Renal cortical epithelial cell (primary cell): ENCODE measurements at places on chromosomes 13 and 19.

- DNase-seq: no peak
Measured at GRCh38 chr19:5334824-5335500, 5.7 kb downstream of the PTPRS start.

GRCh38 chr13:102877303-102877702 is 31.5 kb downstream of the ERCC5 start:
- DNase-seq: peak; percentile 47

DNA sequence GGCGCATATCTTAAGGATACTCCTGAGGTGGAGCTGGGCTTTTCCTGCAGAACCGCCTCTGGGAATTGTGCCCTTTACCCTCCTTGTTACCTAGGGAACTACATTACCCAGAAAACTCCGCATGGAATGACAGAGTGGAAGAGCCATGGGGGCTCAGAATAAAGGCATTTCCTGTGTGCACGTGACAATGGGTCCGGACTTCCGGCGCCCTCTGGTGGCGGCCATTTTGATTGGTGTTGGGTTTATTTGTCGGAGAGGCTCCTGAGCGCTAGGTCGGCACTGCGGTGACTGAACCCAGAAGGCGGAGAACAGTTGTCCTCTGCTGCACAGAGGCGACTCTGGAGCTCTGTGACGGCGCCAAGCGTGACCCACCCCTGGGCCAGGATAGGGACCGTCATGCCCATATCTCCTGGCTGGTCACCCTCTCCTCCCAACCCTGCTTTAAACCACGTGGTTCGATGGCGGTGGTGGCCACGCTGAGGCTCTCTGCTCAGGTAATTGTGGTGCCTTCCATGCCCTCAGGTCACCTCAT is at the start of gene ZNF587B:
Gene ZNF587B, plus strand, starts transcription at position 229 of the 532 bp plus-strand sequence. Its CDS starts 230 bp downstream, at position 459.
- DNase-seq: peak; percentile 73

DNA sequence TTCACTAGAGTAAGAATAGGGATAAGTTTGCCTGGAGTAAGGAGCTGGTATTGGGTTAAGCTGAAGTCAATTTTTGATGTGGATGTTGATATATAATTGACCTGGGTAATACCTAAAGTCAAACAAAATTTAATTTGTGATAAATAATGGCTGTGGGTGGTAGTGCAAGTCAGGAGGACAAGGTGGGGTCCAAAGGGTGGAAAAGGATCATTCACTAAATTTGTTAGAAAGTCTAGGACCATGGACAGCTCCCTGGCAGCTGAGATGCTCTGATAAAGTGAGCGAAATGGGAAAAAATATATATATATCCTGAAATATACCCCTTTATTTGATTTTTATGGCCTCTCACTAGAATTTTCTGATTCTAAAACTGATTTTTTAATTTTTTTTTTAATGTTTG is 463.5 kb downstream of the GPC6 start:
- DNase-seq: no peak

DNA sequence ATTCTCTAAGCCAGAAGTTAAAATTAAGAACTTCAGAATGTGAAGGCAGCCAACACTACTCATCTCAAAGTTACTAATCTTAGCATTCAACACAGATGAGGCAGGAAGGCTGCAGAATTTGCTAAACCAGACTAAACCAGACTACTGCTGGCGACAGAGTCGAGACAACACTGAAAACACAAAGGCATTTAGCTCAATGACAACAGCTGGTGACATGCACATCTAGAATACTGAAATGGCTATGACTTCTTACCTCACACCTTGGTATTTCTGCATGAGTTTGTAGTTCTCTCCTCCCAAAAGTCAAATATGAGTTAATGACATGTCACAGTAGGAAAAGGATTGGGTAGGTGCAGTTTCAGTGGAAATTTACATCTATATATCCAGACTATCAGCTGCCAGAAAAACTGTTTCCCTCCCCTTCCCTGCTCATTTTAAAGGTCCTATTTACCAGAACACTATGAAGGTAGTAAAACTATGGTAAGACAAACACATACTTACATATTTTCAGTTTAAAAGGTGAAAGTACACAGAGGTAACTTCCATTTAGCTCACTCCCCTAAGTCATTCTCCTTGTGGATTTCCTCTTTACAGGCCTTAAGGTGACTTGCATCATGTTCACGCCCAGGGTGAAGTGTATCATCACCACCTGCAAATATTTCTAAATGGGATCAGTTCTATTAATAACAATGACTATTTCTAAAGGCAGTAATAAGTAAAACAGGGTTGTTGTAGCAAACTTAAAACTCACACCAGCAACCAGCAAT is 21.4 kb downstream of the FOXO1 start:
- DNase-seq: no peak

- no peak for DNase-seq
Measured at GRCh38 chr19:58182577-58182988, 278 bp upstream of the ZNF274 start.

DNA sequence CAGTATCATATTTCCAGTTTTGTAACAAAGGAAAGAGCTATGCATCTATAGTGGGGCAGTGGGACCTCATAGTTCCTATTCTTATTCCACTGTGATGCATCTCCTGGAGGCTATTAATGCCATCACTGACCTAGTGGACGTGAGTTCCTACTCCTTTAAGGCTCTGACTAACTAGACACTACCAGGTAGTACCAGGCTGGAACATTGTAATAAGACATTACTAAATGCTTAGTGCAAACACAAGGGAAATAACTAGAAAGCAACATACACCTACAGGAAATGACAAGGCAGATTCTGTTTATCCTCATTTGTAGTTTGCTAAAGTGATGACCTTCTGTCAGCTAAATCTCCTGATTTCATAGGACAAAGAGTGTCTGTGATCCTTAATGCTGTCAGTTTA is 192.5 kb downstream of the POSTN start:
- peak; percentile 9 for DNase-seq

- peak; percentile 41 for DNase-seq
Measured at GRCh38 chr13:32135655-32136054, 104.1 kb downstream of the FRY start.

DNA sequence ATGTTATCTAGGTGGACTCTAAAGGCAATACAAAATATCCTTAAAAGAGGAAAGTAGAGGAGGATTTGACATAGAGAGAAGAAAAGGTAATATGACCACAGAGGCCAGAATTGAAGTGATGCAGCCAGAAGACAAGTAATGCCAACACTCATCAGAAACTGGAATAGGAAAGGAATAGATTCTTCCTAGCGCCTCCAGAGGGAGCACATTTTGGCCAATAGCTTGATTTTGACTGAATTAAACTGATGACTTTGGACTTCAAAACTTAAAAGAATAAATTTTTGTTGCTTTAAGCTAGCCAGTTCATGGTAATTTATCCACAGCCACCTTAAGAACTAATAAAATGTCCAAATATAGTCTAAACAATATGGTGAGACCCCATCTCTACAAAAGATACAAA is 1921.9 kb downstream of the OLFM4 start:
- no peak for DNase-seq

GRCh38 chr13:24228852-24229458 is 68.4 kb downstream of the SPATA13 start:
- DNase-seq: peak; percentile 79

GRCh38 chr19:5321851-5322681 is 18.5 kb downstream of the PTPRS start:
- DNase-seq: no peak

DNA sequence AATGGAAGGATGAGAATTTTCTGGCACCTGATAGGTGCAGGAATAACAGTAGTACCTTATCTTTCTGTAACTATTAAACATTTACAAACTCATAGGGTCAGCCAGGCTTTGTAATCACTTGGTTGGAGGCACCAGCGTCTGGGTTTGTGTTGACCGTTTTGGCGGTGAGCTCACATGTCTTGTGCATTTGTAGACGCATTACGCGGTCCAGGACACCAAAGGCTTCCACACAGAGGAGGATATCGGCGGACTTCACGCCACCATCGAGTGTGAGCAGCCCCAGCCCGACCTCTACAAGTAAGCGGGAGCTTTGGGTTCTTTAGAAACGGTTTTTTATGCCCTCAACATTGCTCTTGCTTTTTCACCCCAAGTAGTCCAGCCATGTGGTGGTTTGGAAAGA is 129.3 kb downstream of the ATP11A start:
- DNase-seq: no peak

DNA sequence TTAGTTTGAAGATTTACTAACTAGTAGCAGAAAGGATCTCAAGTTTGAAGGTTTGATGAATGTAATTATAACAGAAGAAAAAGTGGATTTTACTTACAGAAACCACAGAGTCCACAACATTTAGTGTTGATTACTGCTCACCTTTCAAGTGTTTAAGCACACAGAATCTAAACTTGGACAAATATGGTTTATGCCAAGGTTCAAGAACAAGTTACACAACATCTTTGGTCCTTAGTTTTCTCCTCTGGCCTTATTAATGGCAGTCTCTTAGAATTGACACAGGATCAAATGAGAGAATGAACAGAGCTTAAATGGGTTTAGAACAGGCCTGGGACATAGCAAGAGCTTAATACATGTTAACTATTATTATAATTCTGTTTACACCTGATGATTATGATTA is 133.0 kb downstream of the RBM26 start:
- no peak for DNase-seq

- DNase-seq: no peak
Measured at GRCh38 chr19:3970313-3970807, 539 bp downstream of the DAPK3 start.

DNA sequence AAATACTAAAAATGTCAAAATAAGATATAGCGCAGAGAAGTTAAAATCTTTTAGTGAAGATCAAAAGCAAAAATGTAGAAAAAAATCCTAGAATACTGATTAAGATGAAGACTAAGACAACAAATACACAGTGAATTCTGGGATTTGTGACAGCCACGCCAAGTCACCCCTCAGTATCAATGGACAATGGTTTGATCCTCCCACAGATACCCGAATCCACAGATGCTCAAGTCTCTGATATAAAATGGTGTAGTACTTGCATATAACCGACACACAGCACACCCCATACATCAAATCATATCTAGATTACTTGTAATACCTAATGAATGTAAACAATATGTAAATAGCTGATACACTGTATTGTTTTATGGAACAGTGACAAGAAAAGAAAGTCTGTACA is 5.9 kb downstream of the MIPEP start:
- no peak for DNase-seq

- no peak for DNase-seq
Measured at GRCh38 chr19:11247391-11247790, 8.0 kb downstream of the ANGPTL8 start.

DNA sequence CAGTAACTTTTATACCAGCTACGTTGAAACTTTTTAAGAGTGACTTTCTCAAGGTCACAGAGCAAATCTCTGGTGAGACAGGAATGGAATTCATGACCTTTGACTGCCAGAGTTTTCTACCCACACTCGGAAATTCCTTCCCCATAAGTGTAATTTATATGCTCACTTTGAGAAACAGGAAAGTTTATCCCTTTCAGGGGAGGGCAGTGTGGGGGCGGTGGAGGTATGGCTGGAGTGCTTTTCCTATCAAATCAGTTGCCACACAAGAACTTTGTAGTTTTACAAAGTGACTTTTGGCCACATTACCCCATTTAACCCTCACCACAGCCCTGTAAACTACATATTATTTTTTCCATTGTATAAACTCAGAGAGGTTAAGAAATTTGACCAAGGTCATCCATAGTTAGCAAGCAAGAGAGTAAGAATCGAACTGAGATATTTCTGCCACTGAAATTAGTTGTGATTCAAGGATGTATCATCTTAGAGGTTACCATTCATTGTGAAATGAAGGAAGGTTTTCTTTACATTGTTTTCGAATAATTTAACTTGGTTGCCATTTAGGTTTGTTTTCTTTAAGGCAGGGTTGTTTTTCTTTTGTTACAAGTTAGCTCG is 5.9 kb downstream of the KLF12 start:
- DNase-seq: peak; percentile 74

DNA sequence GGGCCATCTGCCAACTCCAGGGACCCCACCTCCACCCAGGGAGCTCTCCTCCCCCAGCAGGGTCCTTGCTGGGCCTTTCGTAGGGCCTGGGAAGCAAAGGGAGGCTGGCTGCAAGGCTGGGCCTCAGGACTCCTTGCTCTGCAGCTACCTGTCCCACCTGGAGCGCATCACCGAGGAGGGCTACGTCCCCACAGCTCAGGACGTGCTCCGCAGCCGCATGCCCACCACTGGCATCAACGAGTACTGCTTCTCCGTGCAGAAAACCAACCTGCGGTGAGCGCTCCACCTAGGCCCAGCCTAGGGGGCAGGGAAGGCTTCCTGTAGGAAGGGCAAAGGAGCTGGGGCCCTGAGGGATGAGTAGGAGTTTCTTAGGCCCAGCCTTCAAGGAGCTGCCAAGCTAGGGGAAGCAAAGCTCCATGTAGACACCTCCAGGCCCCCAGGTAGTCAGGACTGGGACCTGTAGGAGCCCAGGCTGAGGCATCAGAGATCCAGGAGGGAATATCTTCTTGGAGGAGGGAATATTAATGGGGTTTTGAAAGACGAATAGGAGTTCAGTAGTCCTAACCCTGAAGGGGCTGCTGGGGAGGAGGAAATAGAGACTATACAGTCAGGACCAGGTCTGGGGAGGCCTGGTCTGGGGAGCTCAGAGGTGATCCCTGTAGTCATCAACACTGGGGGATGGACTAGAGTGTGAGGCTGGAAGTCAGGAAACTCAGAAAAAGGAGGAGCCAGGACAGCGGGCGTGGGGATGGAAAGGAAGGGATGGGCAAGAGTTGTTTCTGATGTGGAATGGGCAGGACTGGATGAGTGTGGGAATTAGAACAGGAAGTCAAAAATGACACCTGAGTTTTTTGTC is 16.0 kb downstream of the GNA15 start:
- DNase-seq: no peak

DNA sequence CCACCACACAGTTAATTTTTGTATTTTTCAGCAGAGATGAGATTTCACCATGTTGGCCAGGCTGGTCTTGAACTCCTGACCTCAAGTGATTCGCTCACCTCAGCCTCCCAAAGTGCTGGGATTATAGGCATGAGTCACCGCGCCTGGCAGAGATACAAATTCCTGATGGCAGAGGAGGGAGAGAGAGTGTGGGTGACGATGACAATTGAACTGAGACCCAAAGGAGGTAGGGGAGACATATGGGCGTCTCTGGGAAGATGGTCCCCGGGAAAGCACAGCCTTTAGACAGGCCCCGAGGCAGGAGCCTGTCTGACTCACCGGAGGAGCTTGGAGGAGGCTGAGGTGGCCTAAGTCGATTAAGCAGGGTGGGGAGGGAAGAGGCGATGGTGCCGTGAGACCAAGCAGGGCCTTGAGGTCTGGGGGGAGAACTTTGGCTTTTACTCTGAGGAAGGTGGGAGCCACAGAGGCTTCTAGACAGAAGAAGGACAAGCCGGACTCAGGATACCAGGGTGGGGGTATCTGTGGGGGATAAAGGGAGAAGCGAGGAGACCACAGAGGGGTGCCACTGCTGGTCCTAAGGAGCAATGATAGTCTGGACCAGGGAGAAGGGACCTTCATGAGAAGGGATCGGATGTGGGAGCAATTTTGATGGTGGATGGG is 38.2 kb downstream of the ARRDC2 start:
- DNase-seq: peak; percentile 75

- DNase-seq: no peak
Measured at GRCh38 chr13:109892101-109892500, 105.7 kb upstream of the IRS2 start.

DNA sequence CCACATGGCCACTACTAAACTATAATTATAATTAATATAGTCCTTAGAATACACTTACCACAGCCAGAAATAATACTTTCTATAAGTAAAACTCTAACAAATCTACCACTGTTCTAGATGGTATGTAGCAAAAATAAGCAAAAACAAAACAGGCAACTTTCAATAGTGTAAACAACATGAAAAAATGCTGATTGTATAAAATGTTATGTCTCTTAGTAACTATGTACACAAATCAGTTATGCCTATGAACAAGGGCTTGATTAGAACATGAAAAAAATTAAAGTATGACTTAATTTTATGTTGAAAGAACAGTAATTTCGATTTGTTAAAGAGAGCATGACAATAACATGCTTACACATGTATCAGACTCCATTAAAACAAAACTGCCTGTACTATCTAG is 60.7 kb downstream of the LATS2 start:
- DNase-seq: no peak
